ENCODE measurements at places on chromosomes 12 and 14.

- no peak for DNase-seq
These were observed 2.5 kb downstream of the PGAM5 start for GRCh38 chr12:132713123-132713522.

DNA sequence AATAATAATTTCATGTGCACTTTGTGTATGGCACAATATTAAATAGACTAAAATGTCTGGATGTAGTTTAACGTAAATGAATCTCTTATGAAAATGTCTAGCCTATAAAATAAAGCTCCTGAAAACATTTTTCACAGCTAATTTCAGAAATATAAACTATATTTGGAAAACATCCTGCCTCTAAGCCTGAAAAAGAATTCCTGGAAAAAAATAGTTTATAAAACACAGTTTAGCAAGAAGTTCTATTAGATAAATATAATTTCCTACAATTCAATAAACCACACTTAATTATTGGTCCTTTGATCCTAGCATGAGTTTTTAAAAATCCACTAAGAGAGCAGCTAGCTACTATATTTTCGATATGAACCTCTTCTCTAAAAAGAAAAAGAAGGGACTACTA is 159.9 kb downstream of the ADAMTS20 start:
- no peak for DNase-seq

- DNase-seq: no peak
These were observed 82.6 kb upstream of the KCNH3 start for GRCh38 chr12:49456131-49456679.

GRCh38 chr14:79306546-79306945 is 904.8 kb downstream of the DIO2 start:
- no peak for DNase-seq

- DNase-seq: peak; percentile 30
These were observed 28.3 kb downstream of the ADIPOR2 start for GRCh38 chr12:1719139-1719538.

Measured in suppressor macrophage (primary cell).